ENCODE measurements at places on chromosomes 5 and 9. TPM values are rescaled to one million over a fixed set of nuclear protein-coding genes. Genes with fewer than 3 reads are reported as not detected.

Gene PCDHB9
- total RNA-seq, result 0.19 TPM

Gene SLC6A19
- total RNA-seq, result 0.09 TPM

Gene PPIC
- total RNA-seq, result 4.2 TPM

GRCh38 chr9:137405677-137406081 is 17.3 kb downstream of the EXD3 start:
- no peak for DNase-seq

DNA sequence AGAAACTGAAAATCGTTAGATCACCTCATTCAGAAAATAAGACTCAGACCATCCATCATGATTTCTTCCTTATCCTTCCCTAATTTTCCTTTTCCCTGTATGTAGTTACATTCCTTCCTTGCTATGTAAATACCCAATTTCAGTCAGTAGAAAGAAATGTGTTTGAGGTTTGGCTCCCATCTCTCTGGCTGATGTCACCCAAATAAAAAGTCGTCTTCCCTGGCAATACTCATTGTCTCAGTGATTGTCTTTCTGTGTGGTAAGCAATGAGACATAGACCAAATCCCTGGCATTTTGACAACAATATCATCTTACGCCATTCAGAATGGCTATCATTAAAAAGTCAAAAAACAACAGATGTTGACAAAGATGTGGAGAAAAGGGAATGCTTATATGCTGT is 303.9 kb upstream of the EDIL3 start:
- no peak for DNase-seq

DNA sequence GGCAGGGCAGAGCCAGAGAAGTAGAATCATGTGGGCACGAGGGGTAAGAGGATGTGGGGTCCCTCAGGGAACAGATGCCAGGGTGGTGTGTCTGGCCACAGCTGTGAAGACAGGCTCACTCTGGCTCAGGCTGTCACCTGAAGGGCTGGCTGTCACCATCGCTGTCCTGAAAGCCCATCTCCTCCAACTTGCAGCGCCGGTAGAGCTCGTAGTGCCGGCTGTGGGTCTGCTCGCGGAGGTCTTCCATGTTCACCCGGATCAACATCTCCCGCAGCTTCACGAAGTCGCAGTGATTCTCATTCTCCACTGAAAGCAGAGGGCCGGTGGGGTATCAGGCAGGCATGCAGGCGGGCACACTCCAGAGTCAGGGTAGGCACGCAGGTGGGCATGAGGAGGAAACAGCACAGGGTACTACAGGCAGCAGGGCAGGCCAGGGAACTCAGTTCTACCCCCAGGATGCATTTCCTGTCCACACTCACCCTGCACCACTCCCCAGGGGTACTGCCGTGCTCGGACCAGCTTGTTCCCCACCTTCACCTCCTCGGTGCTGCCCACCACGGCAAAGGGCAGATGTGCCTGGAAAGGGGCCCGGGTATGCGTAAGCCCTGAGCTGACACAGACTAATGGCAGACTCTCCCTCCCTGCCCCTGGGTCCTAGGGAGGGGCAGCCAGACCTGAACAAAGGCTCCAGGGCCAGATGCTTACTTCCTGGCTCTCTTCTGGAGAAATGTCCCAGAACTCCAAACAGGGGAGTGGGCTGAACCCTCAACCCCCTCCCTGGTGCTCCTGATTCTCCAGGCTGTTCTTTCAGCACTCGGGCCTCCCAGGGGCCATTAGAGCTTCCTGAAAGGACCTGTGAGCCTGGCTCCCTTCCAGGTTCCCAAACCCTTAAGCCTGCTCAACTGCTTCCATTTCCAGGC is 14.4 kb downstream of the CCNI2 start:
- DNase-seq, result no peak

DNA sequence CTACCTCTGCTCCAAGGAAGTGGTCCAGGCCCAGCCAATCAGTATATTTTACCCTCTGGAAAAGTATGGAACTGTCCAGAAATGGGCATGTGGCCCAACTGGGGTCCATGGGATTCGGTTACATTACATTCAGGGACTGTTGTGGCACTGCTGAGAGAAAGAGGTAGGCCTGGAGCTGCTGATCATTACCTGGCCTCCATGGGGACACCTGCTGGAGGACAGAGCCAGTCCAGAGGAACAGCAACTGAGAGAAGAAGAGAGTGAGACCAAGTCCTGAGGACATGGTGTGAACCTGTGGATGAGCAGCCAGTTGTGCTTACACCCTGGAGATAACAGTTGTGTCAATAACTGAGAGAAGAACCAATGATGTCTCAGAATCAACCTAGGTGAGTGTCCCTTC is 48.2 kb downstream of the HMHB1 start:
- DNase-seq, result no peak

- no peak for DNase-seq
These were observed 8.4 kb upstream of the ACOT12 start for GRCh38 chr5:81402192-81402930.
